ENCODE measurements at places on chromosomes 4 and X.

GRCh38 chrX:43836435-43837184, 45.6 kb downstream of the MAOB start:
- DNase-seq: no peak

DNA sequence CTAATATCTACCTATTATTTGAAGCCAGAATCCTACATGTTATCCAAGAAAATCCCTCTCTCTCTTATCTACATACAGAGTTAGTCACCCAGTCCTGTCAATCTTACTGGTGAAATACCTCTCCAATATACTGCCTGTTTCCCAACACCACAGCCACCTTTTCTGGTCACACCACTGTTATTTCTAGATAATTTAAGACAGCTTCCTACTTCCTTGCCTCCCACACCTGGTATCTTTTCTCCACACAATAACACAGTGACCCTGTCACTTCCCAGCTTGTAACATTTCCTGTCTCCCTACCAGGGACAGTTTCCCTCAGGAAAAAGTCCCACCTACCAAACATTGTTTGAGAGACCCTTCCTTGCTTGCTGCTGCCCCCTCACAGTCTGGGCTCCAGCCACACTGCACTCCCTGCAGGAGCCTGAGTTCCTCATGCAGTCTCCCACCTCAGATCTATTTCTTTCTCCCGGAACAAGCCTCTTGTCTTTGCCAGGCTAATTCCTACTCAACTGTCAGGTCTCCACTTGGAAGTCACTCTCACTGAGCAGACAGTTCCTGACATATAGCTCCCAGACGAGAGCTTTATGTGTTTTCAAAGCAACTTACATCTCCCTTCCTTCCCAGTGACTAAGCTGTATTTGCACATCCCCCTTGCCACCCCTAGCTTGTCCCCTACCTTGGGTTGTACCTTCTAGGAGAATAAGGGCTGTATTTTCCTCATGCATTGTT, 73.6 kb upstream of the QRFPR start:
- no peak for DNase-seq

GRCh38 chr4:41334182-41334581, 77.5 kb downstream of the UCHL1 start:
- DNase-seq: no peak

GRCh38 chrX:9207142-9207541, 173.2 kb upstream of the FAM9B start:
- peak; percentile 59 for DNase-seq

DNA sequence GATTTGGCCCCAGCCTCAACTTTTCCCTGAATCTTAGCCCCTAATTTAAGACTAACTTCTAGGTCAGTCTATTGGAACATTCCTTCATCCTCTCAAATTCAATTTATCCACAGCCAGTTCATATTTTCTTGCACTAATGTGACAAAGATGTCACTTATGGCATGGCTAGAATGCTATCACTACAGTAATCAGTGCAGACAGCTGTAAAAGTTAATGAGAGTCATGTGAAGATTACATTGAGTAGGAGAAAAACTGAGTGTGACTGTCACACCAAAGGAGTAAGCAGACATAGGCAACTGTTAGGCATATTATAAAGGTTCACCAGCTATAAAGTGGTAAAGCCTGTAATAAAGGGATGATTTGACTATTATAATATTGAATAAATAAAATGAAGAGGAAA, 42.6 kb downstream of the GABRG1 start:
- no peak for DNase-seq

- peak; percentile 42 for DNase-seq
Observed at GRCh38 chr4:4182835-4183568, 43.7 kb downstream of the OTOP1 start.

- DNase-seq: no peak
Observed at GRCh38 chr4:81526706-81527105, 55.0 kb upstream of the RASGEF1B start.

DNA sequence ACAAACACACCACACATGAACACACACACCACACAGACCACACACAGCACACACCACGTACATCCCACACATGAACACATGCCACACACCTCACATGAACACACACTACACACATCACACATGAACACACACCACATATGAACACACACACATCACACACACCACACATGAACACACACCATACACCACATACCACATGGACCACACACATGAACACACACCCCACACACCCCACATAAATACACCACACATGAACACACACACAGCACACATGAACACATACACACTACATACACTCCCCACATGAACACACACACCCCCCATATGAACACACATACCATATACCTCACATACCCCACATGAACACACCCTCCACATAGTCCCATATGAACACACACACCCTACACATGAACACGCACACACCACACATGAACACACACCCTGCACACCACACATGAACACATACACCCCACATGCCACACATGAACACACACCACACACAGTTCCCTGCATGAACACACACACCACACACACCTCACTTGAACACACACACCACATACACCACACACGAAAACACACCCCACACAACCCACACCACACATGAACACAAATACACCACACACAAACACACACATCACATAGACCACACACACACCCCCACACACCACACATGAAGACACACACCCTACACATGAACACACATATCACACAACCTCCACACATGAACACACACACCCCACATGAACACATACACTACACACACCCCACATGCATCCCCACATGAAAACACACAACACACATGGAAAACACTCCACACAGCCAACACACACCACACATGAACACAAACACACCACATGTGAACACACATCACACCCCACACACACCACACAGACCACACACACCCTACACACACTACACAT, 18.3 kb downstream of the PNMA6E start:
- DNase-seq: no peak

- peak; percentile 58 for DNase-seq
Observed at GRCh38 chr4:163166041-163166579, 580 bp downstream of the NAF1 start.

DNA sequence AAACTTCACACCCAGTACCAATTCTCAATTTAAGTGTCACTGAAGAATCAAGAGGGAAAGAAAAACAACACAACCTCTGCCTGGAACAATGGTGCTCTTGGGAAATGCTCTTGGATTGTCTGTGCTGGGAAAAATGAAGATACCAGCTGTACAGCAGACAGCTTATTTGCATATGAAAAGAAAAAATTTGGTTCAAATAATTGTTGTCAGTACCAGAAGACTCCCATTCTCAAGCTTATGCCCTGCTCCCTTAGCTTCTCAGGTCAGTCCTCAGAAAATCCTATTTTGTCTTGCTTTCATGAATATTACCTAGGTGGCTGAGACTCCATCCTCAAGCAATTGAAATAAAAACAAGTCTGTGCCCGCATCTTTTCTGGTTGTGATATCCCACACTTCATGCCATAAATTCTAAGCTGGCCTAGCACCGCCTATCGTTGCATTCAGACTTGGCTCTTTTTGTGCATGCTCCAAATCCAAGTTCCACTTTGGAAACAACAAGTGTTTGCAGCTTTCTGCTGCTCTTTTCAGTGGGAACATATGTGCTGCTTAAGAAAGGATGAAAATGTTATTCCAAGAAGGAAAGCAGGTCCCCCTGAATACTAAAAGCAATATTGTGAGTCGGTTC, 431.6 kb downstream of the INPP4B start:
- no peak for DNase-seq

GRCh38 chrX:6890544-6891261, 256.8 kb upstream of the STS start:
- DNase-seq: no peak

DNA sequence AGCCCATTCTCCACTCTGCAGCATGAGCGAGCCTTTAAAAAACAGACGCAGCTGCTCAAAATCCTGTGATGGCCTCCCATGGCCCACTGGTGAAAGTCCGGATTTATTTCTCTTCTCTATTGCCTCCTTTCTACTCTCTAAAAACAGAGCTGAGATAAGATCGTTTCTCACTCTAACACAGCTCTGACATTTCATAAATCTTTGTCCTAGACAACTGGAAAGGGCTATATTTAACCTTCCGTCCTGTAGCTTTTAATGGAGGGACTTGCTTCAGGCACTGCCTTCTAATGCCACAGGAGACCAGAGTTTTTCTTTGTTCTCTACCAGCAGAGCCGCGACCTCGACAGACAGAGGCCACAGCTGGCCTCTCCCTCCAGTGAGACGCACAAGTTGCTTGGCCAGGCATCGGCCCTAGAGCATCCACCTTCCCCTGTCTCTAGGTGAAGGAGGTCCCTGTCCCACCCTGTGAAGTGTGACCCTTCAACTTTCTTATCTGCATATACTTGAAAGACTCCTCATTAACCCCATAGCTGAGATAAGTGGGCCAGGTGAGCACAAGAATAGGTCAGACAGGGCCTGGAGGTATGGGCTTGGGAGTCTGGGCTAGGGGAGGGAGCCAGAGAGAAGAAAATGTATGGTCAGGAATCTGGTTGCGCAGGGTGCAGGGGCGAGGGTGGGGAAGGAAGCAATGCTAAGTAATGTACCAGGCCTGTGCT, 50.0 kb downstream of the RTL5 start:
- DNase-seq: no peak

DNA sequence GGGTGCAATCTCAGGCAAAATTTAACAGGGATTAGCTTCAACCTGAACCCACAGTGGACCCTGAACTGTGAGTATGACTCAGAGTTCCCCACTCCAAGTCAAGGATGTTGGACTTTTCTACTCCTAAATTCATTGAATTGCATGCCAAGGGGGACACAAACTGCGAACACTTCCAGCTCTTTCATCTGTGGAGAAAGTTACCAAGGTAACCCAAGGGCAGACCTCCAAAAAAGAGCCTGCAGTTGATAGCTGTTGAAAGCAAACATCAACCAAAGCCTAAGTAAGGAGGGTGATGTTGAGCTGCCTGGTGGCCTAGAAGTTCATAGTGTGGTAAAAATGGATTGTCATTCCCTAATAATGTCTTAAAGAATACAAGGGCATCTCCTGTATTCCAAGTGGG, 1242.9 kb downstream of the C4orf33 start:
- no peak for DNase-seq

- no peak for DNase-seq
Observed at GRCh38 chrX:152405561-152405960, 45.6 kb downstream of the GABRA3 start.

- DNase-seq: peak; percentile 86
Observed at GRCh38 chr4:15702941-15703403, at the start of gene BST1. Gene BST1 (plus strand): TSS chr4:15703065. CDS start chr4:15703145, 80 bp downstream.

GRCh38 chr4:73615613-73616012, 4.6 kb downstream of the RASSF6 start:
- DNase-seq: no peak

DNA sequence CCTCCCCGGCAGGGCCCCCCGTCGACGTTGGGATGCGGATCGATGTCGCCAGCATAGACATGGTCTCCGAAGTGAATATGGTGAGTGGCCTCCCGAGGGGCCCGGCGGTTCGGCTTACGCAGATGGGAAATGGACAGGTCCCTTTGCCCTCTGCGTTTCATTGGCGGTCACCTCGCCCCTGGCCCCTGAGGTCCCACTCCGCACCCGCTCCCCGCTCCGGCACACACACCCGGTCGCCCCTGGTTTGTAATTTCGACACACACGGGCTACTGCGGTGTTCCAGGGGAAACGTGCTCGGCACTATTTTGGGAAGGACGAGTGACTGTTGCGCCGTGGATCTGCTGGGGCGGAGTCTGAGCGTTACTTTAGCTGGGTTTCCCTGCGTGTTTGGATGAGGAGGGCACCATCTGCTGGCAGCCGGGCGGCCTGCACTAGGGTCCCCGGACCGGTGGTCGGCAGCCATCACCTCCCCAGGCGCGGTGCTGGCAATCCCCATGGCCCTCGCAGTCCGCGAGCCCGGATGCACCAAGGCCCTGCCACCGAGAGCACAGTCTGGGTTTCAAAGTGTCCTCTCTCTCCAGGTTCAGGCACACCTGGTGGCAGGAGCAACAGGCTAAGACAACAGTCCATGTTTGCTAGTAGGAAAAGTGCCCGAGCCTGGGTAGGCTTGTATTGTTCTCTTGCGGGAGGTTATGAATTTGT, 1.2 kb downstream of the GABRB1 start:
- peak; percentile 62 for DNase-seq

DNA sequence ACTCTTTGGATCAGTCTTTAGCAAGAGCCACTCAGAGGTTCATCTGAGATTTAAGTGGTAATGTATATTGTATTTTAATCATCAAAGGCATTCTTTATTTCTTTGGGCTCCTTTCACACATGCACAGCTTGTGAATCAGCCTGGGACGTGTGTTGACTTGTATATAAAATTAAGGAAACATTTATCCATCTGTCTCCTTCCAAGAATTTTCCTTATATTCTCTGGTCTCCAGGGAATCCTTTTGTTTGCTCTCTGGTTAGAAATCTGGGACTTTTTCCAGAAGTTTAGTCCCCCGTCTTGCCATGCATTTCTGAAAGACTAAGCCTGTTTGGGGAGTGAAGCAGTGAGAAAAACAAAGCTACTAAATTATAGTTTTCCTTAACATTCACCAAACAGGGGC, 212.3 kb downstream of the DCAF12L2 start:
- no peak for DNase-seq

- no peak for DNase-seq
Observed at GRCh38 chr4:141435446-141436225, 200.7 kb upstream of the IL15 start.

DNA sequence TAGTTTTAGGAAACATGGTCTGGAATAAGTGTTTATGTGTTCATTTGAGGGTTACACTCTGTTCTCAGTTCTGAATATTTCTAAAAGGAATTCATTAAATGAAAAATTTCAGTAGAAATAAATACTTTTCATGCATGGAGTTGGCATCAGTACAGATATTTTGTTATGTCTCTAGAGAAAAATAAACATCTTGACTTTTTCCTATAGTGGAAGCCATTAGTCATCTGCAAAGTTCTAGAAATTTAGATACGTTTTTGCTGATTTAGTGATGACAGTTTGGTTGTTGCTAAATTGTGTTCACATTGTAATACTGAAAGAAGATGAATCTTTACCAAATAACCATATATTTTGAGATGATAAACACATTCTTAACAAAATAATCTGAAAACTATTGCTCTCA, 268.2 kb upstream of the TEX13A start:
- no peak for DNase-seq

DNA sequence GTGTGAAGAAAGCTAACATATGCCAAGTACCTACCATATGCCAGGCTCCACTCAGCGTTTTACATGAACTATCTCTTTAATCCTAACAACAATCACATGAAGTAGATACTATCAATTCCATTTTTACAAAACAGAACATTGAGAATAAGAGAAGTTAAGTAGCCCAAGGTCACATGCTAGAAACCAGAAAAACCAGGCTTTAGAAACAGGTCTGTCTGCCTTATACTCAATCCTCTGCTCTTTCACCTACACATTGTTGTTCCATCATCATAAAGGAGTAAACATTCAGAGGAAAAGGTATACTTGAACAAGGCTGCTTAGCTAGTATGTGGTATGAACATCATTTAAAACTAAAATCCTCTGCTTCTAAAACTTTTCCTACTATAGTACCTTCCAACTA, 42.1 kb downstream of the WDFY3 start:
- DNase-seq: no peak

GRCh38 chr4:183571350-183571941, 66.6 kb downstream of the ING2 start:
- no peak for DNase-seq

- no peak for DNase-seq
Observed at GRCh38 chrX:12956704-12957534, 18.0 kb upstream of the TMSB4X start.

All from right lobe of liver (tissue), 6 donors.